ENCODE measurements at places on chromosomes 6 and 20.

- DNase-seq: no peak
- H3K36me3 ChIP-seq: peaks cover 33% of the 10 kb centered on the region
- H3K27ac ChIP-seq: peak overlapping the region; percentile 28
- H3K4me1 ChIP-seq: peaks cover 91% of the 10 kb centered on the region
Measured at GRCh38 chr6:111858347-111858746, 14.9 kb downstream of the FYN start.

GRCh38 chr6:128463942-128464341, 56.5 kb downstream of the PTPRK start:
- DNase-seq: no peak
- H3K4me1 ChIP-seq: no peaks in the 10 kb centered on the region
- no peak overlapping the region for H3K27ac ChIP-seq
- H3K27me3 ChIP-seq: no peaks in the 10 kb centered on the region
- H3K4me3 ChIP-seq: no peak overlapping the region

- no peak overlapping the region for H3K4me3 ChIP-seq
- H3K36me3 ChIP-seq: no peaks in the 10 kb centered on the region
- no peaks in the 10 kb centered on the region for H3K27me3 ChIP-seq
Measured at GRCh38 chr6:44627883-44628271, 240.4 kb downstream of the CDC5L start.

DNA sequence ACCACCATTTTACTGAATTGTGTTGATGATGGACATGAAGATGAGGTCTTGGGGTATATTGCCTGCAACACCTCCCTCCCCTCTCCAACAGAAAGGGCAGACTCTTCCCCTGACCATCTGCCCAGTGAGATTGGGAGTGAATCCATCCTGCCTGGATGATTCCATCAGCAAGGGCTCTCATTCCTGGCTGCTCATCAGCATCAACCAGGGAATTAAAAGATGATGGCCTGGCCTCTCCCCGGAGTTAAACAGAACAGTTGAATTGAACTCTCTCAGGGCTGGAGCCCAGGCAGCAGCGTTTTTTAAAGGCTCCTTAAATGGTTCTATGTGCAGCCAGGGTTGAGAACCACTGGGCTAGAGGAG, 14.6 kb upstream of the MRPS18A start:
- no peak for DNase-seq
- no peak overlapping the region for H3K4me3 ChIP-seq
- H3K27ac ChIP-seq: no peak overlapping the region
- peaks cover 44% of the 10 kb centered on the region for H3K27me3 ChIP-seq
- no peaks in the 10 kb centered on the region for H3K36me3 ChIP-seq

- no peaks in the 10 kb centered on the region for H3K27me3 ChIP-seq
- no peak for DNase-seq
- no peaks in the 10 kb centered on the region for H3K4me1 ChIP-seq
- no peak overlapping the region for H3K27ac ChIP-seq
Measured at GRCh38 chr20:9994676-9995075, 40.1 kb upstream of the ANKEF1 start.

DNA sequence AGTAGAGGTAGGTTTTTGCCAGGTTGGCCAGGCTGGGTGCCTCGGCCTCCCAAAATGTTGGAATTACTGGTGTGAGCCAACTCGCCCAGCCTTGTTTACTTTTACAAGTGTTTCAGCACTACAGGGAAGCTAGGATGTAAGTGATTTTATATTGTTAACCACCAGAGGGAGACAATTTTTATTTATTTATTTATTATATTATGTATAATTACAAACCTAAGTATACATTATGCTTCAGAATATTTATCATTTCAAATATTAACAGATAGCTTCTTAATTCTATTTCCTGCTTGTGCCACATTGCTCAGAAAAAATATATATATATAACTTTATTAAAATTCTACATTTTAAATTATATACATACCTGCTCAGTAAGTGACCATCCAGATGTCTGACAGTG, 9.8 kb downstream of the MMUT start:
- peaks cover 16% of the 10 kb centered on the region for H3K4me1 ChIP-seq
- H3K27ac ChIP-seq: no peak overlapping the region

- DNase-seq: no peak
- H3K36me3 ChIP-seq: peaks cover 2% of the 10 kb centered on the region
- no peak overlapping the region for H3K27ac ChIP-seq
- H3K27me3 ChIP-seq: no peaks in the 10 kb centered on the region
- peaks cover 11% of the 10 kb centered on the region for H3K4me1 ChIP-seq
Measured at GRCh38 chr6:2030682-2031244, 214.6 kb downstream of the GMDS start.

GRCh38 chr20:19969106-19969505, 48.1 kb upstream of the NAA20 start:
- H3K27ac ChIP-seq: peak overlapping the region; percentile 25
- H3K36me3 ChIP-seq: no peaks in the 10 kb centered on the region
- DNase-seq: no peak
- no peaks in the 10 kb centered on the region for H3K27me3 ChIP-seq
- H3K4me3 ChIP-seq: no peak overlapping the region

- no peaks in the 10 kb centered on the region for H3K4me1 ChIP-seq
- H3K4me3 ChIP-seq: no peak overlapping the region
- no peak overlapping the region for H3K27ac ChIP-seq
- H3K27me3 ChIP-seq: no peaks in the 10 kb centered on the region
- no peak for DNase-seq
- H3K36me3 ChIP-seq: no peaks in the 10 kb centered on the region
Measured at GRCh38 chr6:105851606-105852005, 234.5 kb upstream of the PRDM1 start.

DNA sequence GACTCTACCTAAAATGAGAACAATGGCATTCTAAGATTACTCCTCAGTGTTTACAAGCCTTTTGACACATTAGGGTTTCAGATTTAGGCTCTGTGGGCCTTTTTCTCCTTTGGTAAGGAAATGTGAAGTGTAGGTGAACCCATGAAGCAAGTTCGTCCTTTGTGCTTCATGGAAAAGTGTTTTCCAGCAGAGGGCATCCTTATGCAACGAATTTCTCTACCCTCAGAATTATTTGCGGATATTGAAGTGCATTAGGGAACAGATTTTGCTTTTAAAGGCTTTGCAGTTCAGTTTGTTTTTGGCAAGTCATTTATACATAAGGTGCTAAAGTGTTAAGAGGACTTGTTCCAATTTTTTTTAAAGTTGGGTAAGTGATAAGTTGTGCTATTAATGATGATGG, 55.7 kb upstream of the FERMT1 start:
- H3K4me1 ChIP-seq: no peaks in the 10 kb centered on the region
- H3K27me3 ChIP-seq: peaks cover 3% of the 10 kb centered on the region
- no peaks in the 10 kb centered on the region for H3K36me3 ChIP-seq
- no peak overlapping the region for H3K27ac ChIP-seq
- DNase-seq: no peak

DNA sequence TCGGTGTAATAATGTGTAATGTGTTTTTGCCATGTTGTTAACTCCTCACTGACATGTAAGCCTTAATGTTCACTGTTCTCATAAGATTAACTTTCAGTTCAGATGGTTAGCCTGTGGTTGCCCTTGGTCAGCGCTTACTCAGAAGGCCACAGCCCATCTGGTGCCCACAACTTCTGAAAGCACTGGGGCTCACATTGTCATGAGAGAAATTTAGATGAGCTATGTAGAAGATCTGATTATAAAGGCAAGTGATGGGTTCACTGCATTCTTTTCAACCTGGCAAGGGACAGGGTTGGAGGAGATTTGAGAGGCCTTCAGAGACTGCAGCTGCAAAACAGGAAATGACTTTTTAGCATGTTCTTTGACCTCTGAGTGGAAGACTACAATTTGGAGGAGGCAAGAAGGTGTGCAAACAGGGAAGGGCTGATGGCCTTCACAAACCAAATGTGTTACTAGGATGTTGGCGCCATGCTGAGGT, 242.3 kb upstream of the SUPT3H start:
- H3K27ac ChIP-seq: peak overlapping the region; percentile 76
- H3K4me3 ChIP-seq: no peak overlapping the region
- peaks cover 15% of the 10 kb centered on the region for H3K4me1 ChIP-seq
- H3K36me3 ChIP-seq: peaks cover 5% of the 10 kb centered on the region

GRCh38 chr6:88725111-88725975, 238.1 kb downstream of the RNGTT start:
- H3K4me3 ChIP-seq: no peak overlapping the region
- H3K27ac ChIP-seq: no peak overlapping the region
- peaks cover 8% of the 10 kb centered on the region for H3K36me3 ChIP-seq
- H3K27me3 ChIP-seq: no peaks in the 10 kb centered on the region
- no peak for DNase-seq

GRCh38 chr6:56244089-56244488, 3.3 kb downstream of the COL21A1 start:
- H3K27ac ChIP-seq: no peak overlapping the region
- H3K4me1 ChIP-seq: no peaks in the 10 kb centered on the region
- no peak overlapping the region for H3K4me3 ChIP-seq
- no peak for DNase-seq

DNA sequence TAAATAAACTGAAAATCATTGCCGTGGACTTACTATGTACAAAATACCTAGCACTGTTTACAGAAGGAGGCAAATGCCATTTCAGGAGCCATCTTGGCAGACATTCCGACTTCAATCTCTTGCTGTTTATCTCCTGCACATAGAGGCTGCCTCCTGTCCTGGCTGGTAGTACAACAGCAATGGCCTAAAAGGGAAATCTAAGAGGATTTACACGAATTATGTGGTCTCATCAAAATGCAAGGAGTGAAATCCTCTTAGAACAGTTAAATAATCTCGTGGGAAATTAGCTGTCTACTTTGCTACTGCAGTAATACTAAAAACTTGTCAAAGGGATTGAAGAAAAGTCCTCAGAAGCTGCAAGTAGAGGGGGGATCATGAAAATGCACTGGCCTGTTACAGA, 82.2 kb upstream of the SLC2A12 start:
- H3K4me1 ChIP-seq: no peaks in the 10 kb centered on the region
- H3K27me3 ChIP-seq: peaks cover 3% of the 10 kb centered on the region
- DNase-seq: no peak
- H3K27ac ChIP-seq: no peak overlapping the region
- no peak overlapping the region for H3K4me3 ChIP-seq

GRCh38 chr20:63693083-63693732, 3.2 kb upstream of the TNFRSF6B start:
- no peaks in the 10 kb centered on the region for H3K27me3 ChIP-seq
- no peak for DNase-seq
- H3K4me3 ChIP-seq: no peak overlapping the region
- H3K4me1 ChIP-seq: peaks cover 5% of the 10 kb centered on the region

DNA sequence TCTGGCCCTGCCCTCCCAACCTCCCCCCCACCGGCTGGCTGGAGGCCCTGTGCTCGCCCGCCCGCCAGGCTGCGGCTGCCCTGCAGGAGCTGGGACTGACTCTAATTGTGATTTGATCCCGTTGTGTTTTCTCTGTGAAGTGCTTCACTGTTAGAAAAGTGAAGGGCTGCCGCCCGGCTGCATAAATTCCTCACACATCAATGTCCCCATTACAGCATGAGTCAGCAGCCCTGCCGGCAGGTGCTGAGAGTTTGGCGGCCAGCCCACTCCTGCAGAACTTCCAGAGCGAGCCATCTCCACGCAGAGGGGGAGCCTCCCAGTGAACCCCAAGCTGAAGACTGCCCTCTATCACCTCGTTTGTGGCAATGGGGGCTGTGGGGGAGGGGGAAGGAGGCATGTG, 137.9 kb downstream of the DLL1 start:
- H3K27ac ChIP-seq: no peak overlapping the region
- H3K36me3 ChIP-seq: no peaks in the 10 kb centered on the region
- H3K4me3 ChIP-seq: no peak overlapping the region

DNA sequence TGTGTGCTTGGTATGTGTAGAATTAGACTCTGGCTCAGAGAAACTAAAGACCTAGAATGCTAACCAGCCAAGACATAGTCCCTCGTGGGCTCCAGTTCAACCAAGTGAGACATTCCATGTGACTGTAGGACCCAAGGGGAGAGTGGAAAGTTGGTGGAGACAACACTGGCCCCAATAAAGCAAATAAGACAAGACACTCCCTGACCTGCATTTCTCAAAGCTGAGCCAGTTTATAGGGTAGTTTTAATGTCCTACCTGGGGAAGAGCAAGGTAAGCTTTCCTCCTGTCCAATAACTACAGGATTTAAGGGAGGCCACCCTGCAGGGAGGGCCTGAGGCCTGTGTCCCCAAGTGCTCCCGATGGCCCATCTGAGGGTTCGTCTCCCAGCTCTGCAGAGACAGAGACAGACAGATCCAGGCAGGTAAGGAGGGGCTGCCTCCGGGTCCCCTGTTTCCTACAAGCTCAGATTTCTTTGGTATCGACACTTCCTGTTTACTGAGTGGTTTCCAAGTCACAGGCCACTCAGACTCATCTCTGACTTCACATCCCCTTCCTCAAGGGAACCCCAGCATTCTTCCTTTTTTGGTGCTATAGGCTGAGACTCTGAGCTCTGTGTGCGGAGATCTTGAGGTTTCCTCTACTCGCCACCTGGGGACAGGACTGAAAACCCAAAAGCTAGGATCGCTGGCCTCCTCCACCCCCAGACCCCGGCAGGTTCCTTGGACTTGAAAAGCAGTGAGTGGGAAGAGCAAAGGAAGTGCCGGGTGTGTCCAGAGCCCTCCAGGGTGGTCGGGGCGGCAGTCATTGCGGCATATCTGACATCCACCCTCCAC, 92.4 kb downstream of the PRND start:
- H3K27ac ChIP-seq: peak overlapping the region; percentile 97
- peaks cover 76% of the 10 kb centered on the region for H3K4me1 ChIP-seq
- H3K36me3 ChIP-seq: peaks cover 78% of the 10 kb centered on the region
- H3K27me3 ChIP-seq: no peaks in the 10 kb centered on the region
- DNase-seq: peak; percentile 86

- H3K4me3 ChIP-seq: no peak overlapping the region
- H3K4me1 ChIP-seq: peaks cover 4% of the 10 kb centered on the region
- H3K36me3 ChIP-seq: no peaks in the 10 kb centered on the region
- H3K27ac ChIP-seq: no peak overlapping the region
- H3K27me3 ChIP-seq: peaks cover 17% of the 10 kb centered on the region
Measured at GRCh38 chr6:33797626-33798342, 6.0 kb downstream of the MLN start.

- no peak overlapping the region for H3K4me3 ChIP-seq
- DNase-seq: no peak
- peaks cover 62% of the 10 kb centered on the region for H3K36me3 ChIP-seq
- peaks cover 8% of the 10 kb centered on the region for H3K4me1 ChIP-seq
- no peak overlapping the region for H3K27ac ChIP-seq
Measured at GRCh38 chr20:47221036-47221625, 135.4 kb downstream of the ZMYND8 start.

DNA sequence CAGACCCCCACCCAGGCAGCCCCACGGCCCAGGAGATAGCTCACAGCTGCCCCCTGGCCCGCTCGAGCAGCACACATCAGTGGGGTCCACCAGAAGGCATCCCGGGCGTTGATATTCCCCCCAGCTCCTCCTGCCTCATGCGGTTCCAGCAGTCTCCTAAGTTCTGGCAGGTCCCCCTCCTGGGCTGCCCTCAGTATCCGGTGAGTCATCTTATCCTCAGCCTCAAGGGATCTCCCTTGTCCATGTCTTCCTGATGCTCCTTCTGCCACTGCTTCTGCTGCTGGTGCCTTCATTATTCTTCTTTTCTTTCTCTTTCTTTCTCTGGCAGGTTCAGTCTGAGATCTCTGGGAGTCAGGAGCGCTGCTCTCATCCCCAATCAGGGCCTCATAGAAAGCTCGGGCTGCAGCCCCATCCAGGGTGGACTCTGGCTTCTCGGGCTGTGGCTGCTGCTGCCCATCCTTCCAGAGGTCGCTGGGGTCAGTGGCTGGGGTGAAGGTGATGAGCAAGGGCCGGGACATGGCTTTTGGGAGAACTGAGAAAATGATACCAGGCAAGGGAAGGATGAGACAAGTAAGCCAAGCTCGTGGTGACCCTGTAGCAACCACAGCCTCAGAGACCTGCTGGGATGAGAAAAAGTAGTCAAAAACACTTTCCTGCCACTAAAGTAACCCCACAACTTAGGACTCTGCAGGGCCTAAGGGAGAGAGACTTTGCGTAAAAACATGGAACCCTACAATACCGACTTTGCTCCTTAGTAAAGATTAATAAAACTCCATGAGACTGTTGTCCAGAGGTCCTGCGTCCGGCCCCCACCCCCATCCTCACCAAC, 622 bp downstream of the GPANK1 start:
- peak overlapping the region; percentile 87 for H3K4me3 ChIP-seq
- peak; percentile 19 for DNase-seq
- H3K27ac ChIP-seq: peak overlapping the region; percentile 94
- H3K36me3 ChIP-seq: peaks cover 75% of the 10 kb centered on the region

Data from activated CD4-positive, alpha-beta T cell treated with anti-CD3 and anti-CD28 coated beads, Interleukin-2, amount 10 ng/mL, durations not matched to agents 7 days and 5 days (primary cell).